Esophagus squamous epithelium (tissue), 5 donors: ENCODE measurements at places on chromosomes 7 and 10.
A peak's percentile ranks its signal among the peaks of the same experiment; 100 is the strongest.

- no peak overlapping the region for H3K4me3 ChIP-seq
- H3K27ac ChIP-seq: no peak overlapping the region
- no peaks in the 10 kb centered on the region for H3K36me3 ChIP-seq
- H3K27me3 ChIP-seq: no peaks in the 10 kb centered on the region
Observed at GRCh38 chr10:19728376-19728775, 87.9 kb upstream of the PLXDC2 start.

DNA sequence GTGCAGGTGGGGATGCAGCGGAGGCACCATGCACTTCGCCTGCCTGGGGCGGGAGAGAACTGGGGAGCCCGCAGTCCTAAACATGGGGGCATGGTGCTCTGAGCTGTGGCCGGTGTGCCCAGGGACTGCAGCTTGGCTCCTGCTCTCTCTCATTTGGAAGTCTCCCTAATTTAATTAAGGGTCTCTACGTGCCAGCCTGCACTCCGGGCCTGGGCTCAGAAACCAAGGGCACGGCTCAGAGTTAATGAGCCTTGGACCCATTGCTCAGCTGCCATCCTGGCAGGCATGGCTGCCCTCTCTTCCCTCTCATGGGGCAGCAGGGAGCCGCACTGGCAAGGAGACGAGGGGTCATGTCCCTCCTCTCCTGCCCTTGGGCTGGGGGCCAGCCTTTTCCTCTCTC is 115.6 kb downstream of the CDH23 start:
- no peak overlapping the region for H3K4me3 ChIP-seq
- H3K27me3 ChIP-seq: no peaks in the 10 kb centered on the region
- H3K27ac ChIP-seq: no peak overlapping the region

DNA sequence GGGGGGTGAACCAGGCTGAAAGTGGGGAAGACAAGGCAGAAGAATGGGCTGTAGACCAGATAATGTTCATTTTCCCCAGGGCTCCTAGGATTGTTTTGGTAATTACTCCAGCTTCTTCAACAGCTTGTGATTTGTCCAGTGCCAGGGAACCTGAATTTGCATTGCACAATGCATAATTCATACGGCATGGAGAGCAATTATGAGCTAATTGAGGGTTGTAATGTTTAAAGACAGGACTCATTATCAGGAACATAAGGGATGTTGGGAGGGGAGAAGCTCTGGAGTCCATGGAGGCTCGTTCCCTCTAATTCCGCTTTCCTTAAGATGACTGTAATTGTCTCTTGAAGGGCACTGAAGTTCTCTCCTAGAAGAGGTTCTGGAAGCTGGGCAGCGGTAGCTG is 405.0 kb upstream of the ZMIZ1 start:
- H3K4me3 ChIP-seq: no peak overlapping the region
- no peaks in the 10 kb centered on the region for H3K36me3 ChIP-seq
- no peaks in the 10 kb centered on the region for H3K27me3 ChIP-seq
- H3K4me1 ChIP-seq: no peaks in the 10 kb centered on the region

- no peaks in the 10 kb centered on the region for H3K36me3 ChIP-seq
- no peak for DNase-seq
- no peaks in the 10 kb centered on the region for H3K27me3 ChIP-seq
Observed at GRCh38 chr7:98286093-98286539, 4.6 kb downstream of the BRI3 start.

- H3K36me3 ChIP-seq: no peaks in the 10 kb centered on the region
- no peak overlapping the region for H3K27ac ChIP-seq
- DNase-seq: no peak
- H3K4me1 ChIP-seq: no peaks in the 10 kb centered on the region
Observed at GRCh38 chr7:2602406-2603043, 29.3 kb upstream of the TTYH3 start.

DNA sequence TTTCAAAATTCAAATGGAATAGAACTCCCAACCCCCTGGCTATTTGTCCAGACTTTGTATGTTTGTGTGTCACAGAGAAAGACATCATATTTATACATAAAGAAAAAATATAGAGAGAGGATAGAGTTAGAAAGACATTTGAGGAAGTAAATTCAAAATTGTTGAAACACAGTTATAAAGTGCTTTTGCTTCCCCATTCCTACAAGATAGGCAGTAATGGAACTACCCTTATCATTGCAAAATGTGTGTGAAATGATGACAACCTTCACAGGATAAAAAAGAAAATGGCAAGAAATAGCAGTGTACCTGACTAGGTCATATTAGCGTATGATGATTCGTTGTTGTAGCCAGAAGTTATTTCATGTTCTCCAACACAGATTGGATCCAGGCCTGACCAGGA is 63.1 kb downstream of the FZD1 start:
- no peaks in the 10 kb centered on the region for H3K4me1 ChIP-seq
- no peak for DNase-seq
- H3K36me3 ChIP-seq: no peaks in the 10 kb centered on the region
- no peak overlapping the region for H3K4me3 ChIP-seq
- H3K27ac ChIP-seq: no peak overlapping the region
- no peaks in the 10 kb centered on the region for H3K27me3 ChIP-seq

DNA sequence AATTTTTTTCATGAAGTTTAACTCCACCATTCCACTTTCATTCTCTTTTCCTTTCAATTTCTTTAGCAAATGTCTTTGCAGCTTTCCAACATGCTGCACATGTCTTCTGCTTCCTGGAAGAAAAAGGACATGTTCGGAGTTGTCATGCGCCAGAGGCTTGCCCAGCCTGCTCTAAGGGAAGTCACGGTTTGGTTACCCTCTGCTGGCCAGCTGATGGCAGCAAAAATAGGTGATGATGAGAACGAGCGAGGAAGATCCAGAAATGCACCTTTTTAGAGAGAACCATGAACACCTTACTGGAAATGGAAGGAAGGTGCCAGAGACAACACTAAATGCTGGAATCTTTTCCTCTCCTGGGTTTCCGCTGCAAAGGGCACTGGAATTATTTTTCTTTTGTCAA is 4.9 kb upstream of the ZSCAN21 start:
- H3K4me3 ChIP-seq: no peak overlapping the region
- DNase-seq: no peak
- H3K27me3 ChIP-seq: no peaks in the 10 kb centered on the region
- peaks cover 4% of the 10 kb centered on the region for H3K4me1 ChIP-seq
- no peaks in the 10 kb centered on the region for H3K36me3 ChIP-seq

GRCh38 chr10:88070080-88070880 is 206.9 kb downstream of the PTEN start:
- DNase-seq: no peak
- H3K27ac ChIP-seq: no peak overlapping the region
- peaks cover under 1% of the 10 kb centered on the region for H3K4me1 ChIP-seq
- no peak overlapping the region for H3K4me3 ChIP-seq
- no peaks in the 10 kb centered on the region for H3K27me3 ChIP-seq
- no peaks in the 10 kb centered on the region for H3K36me3 ChIP-seq

DNA sequence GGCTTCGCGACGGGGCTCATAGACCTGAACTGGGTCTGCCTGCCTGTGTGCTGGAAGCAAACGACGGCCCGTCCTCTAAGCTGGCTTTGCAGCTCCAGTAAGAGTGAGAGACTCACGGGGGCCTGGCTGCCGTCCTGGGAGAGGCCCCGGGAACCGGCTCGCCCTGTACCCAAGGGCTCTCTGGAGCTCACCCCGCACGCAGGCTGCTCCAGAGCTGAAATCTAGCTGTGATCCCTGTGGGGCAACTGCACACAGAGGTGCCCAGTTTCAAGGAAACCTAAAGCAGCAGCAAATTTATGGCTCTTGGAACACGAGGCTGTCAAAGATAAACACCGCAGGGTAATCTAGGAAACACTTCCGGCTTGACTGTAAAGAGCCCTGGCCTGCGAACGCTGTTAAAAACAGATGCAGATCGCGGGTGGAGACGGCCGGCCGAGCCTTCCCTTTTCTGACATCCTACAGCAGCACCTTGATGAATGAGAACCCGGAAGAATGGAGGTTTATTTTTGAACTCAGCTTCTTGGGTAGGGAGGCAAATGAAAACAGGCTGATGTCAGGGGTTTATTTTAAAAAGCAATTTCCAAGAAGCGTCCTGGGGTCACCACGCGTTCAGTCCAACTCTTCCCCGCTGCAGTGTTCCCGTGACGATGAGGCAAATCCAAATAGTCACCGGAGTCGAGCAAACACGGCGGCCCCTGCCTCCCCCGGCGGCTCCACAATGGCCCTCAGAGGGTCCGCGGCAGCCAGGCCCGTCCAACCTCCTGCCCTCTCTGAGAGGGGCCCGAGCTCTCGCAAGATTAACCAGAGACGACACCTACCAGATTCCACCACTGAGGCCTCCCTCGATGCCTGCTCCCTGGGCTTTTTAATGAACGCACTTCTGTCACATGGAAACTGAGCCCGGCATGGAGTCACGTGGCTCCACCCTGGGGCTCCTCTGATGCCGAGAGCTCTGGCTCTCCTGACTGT is 29.6 kb downstream of the AMZ1 start:
- no peak overlapping the region for H3K27ac ChIP-seq
- H3K27me3 ChIP-seq: no peaks in the 10 kb centered on the region
- no peak for DNase-seq
- H3K36me3 ChIP-seq: peaks cover 16% of the 10 kb centered on the region

- H3K27ac ChIP-seq: peak overlapping the region; percentile 64
- H3K4me3 ChIP-seq: no peak overlapping the region
- no peak for DNase-seq
- H3K27me3 ChIP-seq: no peaks in the 10 kb centered on the region
- H3K4me1 ChIP-seq: peaks cover 6% of the 10 kb centered on the region
- no peaks in the 10 kb centered on the region for H3K36me3 ChIP-seq
Observed at GRCh38 chr7:29606287-29606721, 42.7 kb downstream of the PRR15 start.

DNA sequence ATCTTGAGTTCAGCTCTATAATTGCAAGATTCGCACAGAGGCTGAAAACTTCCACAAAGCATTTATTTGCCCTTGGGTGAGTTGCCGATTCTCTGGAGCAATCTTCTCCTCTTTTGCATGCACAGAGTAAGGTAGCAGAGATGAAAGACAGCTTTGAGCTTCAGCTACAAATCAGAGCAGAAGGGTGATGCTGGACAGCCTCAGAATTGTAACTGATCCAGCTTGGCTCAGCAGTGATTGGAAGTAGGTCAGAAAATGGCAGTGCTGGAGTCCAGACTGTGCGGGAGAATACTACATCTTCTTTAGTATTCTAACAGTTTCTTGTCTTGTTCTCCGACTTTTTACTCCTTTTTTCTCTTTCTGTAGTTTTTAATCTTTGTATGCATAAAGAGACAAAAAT is 55.4 kb upstream of the CDC14C start:
- H3K27me3 ChIP-seq: no peaks in the 10 kb centered on the region
- no peak for DNase-seq
- H3K4me3 ChIP-seq: no peak overlapping the region
- no peaks in the 10 kb centered on the region for H3K4me1 ChIP-seq
- no peaks in the 10 kb centered on the region for H3K36me3 ChIP-seq

GRCh38 chr10:125691160-125691981 is 8.4 kb upstream of the TEX36 start:
- H3K36me3 ChIP-seq: no peaks in the 10 kb centered on the region
- no peak overlapping the region for H3K4me3 ChIP-seq
- H3K27me3 ChIP-seq: no peaks in the 10 kb centered on the region

DNA sequence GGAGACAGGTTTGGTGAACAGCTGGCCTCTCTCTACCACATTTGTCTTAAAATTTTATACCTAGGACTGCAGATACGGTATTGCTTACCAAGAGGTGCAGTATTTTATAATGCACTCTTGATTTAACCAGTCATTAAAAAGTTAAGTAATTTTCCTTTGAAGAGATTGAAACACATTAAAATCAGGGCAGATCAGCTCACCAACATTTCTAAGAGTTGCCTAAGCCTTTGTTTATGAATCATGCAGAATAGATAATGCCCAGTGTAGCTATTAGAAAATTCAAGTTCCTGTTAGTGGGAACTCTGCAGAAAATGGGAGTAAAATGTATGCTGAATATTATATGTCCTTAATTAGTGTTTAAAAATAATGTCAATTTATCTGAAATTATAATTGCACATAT is 140.2 kb upstream of the PRPS1L1 start:
- DNase-seq: no peak
- no peak overlapping the region for H3K27ac ChIP-seq

DNA sequence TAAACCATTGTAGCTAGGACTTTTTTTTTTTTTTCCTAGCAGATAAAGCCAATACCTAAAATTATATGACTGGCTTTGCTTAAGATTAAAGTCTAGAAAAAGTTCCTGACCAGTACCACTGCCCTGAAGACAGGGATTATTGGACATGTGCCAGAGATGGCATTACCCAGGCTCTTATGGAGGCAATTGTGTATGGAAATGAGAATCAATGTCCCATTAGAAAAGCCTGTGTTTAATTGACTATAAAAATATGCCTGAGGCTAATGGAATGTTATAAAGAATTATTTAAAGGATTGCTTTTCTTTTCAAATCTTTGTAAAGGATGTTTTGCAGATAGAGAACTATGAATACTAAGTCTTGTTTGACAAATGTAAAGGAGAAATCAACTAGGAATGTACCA is 196.7 kb downstream of the ANK3 start:
- no peak for DNase-seq
- H3K4me1 ChIP-seq: no peaks in the 10 kb centered on the region
- H3K27me3 ChIP-seq: no peaks in the 10 kb centered on the region
- no peak overlapping the region for H3K27ac ChIP-seq

GRCh38 chr10:34565934-34566333 is 249.2 kb downstream of the PARD3 start:
- no peaks in the 10 kb centered on the region for H3K36me3 ChIP-seq
- no peaks in the 10 kb centered on the region for H3K4me1 ChIP-seq
- no peak overlapping the region for H3K4me3 ChIP-seq
- no peak for DNase-seq
- no peaks in the 10 kb centered on the region for H3K27me3 ChIP-seq

DNA sequence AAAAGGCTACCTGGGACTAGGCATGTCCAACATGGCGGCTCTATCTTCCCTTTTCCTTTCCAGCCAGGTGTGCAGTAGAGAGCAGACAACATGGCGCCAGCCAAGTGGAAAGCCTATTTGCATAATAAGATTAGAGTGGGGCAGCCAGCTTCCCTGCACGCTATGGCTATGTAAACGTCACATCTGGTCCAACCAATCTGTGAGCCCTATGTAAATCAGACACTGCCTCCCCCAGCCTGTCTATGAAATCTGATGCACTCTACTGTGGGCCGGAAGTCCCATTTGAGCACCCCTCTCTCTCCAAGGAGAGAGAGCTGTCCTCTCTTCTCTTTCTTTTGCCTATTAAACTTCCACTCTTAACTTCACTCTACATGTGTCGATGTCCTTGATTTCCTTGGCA is 984.9 kb upstream of the AUTS2 start:
- DNase-seq: no peak
- H3K4me3 ChIP-seq: no peak overlapping the region
- H3K36me3 ChIP-seq: no peaks in the 10 kb centered on the region

DNA sequence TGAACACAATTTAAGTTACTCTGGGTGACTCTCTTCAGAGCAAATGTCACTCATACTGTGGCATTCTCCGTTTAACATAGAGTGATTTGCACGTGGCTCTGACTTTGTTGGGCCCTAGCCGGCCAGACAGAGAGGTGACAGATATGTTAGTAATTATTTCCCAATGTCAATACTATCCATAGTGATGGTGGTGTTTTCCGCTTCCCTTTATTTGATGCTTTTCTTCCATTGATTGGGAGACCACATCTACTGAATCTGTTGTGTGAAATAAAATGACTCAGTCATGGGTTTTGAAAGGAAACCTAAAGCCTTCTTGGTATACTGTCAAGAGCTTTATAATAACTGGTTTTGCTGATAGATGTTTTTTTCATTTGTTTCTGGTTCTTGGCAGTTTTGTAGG is 7.4 kb downstream of the AVL9 start:
- no peaks in the 10 kb centered on the region for H3K36me3 ChIP-seq
- peaks cover 50% of the 10 kb centered on the region for H3K4me1 ChIP-seq
- H3K27ac ChIP-seq: no peak overlapping the region
- no peak overlapping the region for H3K4me3 ChIP-seq
- no peaks in the 10 kb centered on the region for H3K27me3 ChIP-seq
